ENCODE measurements at places on chromosomes 1 and 21. TPM values are rescaled to one million over a fixed set of nuclear protein-coding genes. Genes with fewer than 3 reads are reported as not detected.

The SPRR1B gene
- total RNA-seq = not detected

The IL20 gene
- total RNA-seq = not detected

The EPS8L3 gene
- total RNA-seq = 48.1 TPM

The CR1L gene
- total RNA-seq = not detected
